ENCODE measurements at places on chromosomes 16 and 17. TPM values are rescaled to one million over a fixed set of nuclear protein-coding genes. Genes with fewer than 3 reads are reported as not detected.

The PRSS27 gene
- 1.4 TPM for total RNA-seq

The KRT31 gene
- total RNA-seq = not detected

The CAVIN1 gene
- total RNA-seq = 1.4 TPM

The TRAPPC2L gene
- 56.6 TPM for total RNA-seq

The PNMT gene
- total RNA-seq = not detected

The ATP2A3 gene
- total RNA-seq = 255 TPM

The MT4 gene
- total RNA-seq = not detected

The TEX14 gene
- total RNA-seq = 0.35 TPM

The LPO gene
- total RNA-seq = not detected

The TBC1D3G gene
- total RNA-seq = not detected

The AMZ2 gene
- 70.2 TPM for total RNA-seq

The FSCN2 gene
- 0.60 TPM for total RNA-seq

The DDX5 gene
- 797 TPM for total RNA-seq

The CRHR1 gene
- total RNA-seq = not detected

The STAT5B gene
- 172 TPM for total RNA-seq

The MED13 gene
- 44.6 TPM for total RNA-seq

The ABCC12 gene
- total RNA-seq = not detected

The CTRL gene
- total RNA-seq = 5.5 TPM

The TSNAXIP1 gene
- total RNA-seq = 0.35 TPM

The YBX2 gene
- 0.67 TPM for total RNA-seq

The TNFRSF13B gene
- total RNA-seq = not detected

The ZNF469 gene
- total RNA-seq = 0.51 TPM

The LPCAT2 gene
- total RNA-seq = 0.13 TPM

The LITAFD gene
- total RNA-seq = not detected

The CCR7 gene
- total RNA-seq = 233 TPM

The ABCC11 gene
- not detected for total RNA-seq

The KRT25 gene
- not detected for total RNA-seq

The MT1F gene
- 22.0 TPM for total RNA-seq

The CPHXL2 gene
- total RNA-seq = not detected

The TM4SF5 gene
- not detected for total RNA-seq

The ITGAD gene
- not detected for total RNA-seq

The PRSS8 gene
- total RNA-seq = not detected

The GNGT2 gene
- total RNA-seq = 12.4 TPM

The HAS3 gene
- total RNA-seq = 0.43 TPM

The KRTAP4-3 gene
- not detected for total RNA-seq

The GGA2 gene
- total RNA-seq = 96.9 TPM

The MAZ gene
- 401 TPM for total RNA-seq

The MEIOC gene
- total RNA-seq = 0.08 TPM

The GRIN2A gene
- total RNA-seq = not detected

The SLC5A10 gene
- not detected for total RNA-seq

The CDRT4 gene
- 4.1 TPM for total RNA-seq

The ERCC4 gene
- 10.8 TPM for total RNA-seq
